Left colon (tissue), 2 donors: ENCODE measurements at places on chromosomes 3 and 15. TPM values are rescaled to one million over a fixed set of nuclear protein-coding genes. Genes with fewer than 3 reads are reported as not detected.

DNA sequence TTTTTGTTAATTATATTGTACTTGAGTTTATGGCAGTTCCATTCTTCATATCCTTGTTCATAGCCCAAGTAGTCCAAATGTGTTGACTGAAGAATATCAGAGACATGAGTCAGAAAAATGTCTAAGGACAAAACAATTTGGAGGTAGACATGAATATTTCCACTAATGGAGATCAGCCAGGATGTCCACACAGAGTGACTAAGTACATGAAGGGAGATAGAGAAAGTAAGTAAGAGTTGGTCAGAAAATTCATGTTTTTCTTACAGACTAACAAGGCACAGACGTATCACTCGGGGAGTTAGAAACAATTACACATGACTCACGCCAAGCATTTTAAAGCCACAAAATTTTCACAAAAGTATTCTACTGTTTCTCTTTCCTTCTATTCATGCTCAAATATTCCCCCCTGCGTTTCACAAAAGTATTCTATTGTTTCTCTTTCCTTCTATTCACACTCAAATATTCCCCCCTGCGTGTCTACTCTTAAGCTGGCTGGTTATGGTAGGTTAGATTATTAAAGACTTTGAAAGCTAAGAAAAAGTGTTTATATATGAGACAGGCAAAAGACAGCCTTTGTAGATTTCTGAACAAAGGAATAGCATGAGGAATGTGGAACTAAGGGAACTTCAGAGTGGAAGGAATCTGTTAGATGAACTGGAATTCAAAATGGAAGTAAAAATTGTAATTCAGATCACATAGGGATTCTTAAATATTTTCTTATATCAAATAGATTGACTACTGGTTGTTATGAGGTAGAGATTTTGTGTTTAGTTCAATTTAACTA lies 648.7 kb upstream of the CCDC54 start:
- DNase-seq, result no peak

DNA sequence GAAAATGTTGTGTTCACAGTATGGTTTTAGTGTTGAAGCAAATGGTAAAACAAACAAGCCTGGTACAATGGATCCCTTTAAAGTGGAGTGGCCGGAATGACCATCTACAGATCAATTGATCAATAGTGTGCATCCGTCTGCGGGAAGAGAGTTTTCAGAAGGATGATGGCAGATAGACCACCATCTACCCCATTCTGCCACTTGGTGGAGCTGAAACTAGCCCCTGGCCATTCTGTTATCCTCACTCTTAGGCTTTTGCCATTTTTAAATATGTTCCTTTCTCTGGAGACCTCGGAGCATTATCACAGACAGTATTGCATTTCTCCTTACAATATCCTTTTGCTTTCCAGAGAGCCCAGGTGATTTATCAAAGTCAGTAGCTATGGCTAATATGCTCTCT lies 258.9 kb upstream of the CFAP20DC start:
- DNase-seq, result no peak

The MAP6D1 gene
- 1.3 TPM for total RNA-seq

DNA sequence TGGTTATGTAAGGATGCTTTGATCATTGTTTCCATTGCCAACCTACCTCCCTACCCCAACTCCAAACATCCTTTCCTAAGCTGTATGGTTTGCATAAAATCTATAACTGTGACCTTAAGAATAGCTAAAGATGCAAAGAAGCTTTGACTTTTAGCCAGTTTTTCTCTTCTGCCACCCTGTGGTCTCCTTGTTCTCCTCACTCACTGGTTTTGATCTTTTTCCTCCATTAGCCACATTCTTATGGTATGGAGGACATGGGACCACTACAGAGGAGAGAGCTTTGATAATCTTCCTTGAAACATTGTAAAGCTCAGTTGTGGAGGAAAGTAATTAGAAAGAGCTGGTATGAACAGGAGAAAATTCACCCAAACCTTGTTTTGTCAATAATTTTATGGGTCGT lies 115.9 kb downstream of the NEK11 start:
- no peak for DNase-seq

- no peak for DNase-seq
Observed at GRCh38 chr3:38173834-38174418, 8.6 kb downstream of the OXSR1 start.

DNA sequence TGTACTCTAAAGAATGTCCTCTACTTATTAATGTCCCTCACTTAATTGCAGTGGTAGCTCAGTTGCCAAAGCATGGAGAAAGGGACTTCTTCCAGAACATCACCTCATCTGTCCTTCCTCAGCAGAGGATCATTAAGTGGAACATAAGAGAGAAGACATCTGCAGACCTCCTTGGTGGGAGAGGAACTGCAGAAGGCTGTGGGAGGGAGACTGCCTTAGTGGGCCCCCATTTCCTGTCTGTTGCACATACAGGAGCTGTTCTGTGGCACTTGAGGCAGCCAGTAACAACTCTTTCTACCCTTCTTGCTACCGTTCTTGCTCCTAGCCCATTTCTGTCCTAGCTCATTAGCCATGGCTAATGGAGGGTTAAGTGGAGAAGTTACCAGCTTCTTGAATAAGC lies 33.6 kb downstream of the HPS3 start:
- DNase-seq, result no peak

DNA sequence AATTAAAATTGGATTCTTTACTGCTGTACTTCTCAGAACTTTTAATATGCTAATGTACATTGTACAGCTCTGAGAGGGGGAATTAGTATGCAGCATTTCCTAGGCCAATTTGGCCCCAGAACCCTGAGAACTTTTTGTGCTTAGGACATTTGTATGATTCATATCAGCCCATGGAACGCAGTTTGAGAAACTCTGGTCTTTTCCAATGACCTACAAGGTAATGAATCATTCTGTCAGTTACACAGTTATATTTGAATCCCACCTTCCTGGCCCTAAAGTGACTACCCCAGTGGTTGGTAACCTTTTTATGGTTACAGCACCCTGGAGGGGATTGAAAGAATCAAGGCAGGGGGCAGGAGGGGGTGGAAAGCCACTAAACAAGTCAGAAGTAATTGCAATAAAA lies 25.6 kb upstream of the KBTBD12 start:
- DNase-seq, result no peak

The MCTP2 gene
- total RNA-seq, result 103 TPM

- DNase-seq, result no peak
Observed at GRCh38 chr3:30680789-30681648, 74.6 kb downstream of the TGFBR2 start.

DNA sequence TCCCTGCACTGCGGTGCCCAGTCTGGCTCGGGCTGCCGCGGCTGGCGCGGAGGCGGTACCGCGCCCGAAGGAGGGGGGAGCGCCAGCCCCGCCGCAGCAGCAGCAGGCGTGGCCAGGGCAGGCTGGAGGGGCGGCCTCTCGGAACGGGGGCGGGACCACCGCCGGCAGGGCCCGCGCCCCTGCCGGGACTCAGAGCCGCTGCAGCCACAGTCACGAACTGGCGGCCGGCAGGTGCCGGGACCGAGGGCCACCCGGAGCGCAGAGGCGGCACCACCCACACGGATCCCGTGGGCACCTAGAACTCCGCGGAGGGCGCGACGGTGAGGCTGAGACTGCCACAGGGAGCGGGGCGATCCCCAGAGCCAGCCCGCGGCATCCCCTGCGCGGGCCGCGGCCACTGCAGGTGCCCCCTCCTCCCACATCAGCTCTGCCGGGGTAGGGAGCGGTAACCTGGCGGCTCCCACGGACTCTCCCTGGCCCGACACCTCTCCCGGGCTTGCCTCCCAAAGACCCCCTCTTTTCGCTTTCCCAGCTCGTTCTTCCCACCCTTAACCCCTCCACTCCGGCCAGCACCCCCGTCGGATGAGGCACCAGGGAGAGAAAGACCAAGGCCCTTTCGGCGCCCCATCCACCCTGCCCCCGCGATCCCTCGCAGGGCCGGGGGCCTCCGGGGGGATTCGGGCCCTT lies at the start of gene VWA5B2:
Gene VWA5B2, plus strand, starts transcription at position 192 of the 687 bp plus-strand sequence. CDS start 944 bp downstream, outside the sequence.
- DNase-seq, result peak; percentile 46

GRCh38 chr3:86282106-86282787 lies 708.7 kb downstream of the VGLL3 start:
- no peak for DNase-seq

GRCh38 chr15:91530956-91531582 lies 322.4 kb upstream of the SLCO3A1 start:
- no peak for DNase-seq

DNA sequence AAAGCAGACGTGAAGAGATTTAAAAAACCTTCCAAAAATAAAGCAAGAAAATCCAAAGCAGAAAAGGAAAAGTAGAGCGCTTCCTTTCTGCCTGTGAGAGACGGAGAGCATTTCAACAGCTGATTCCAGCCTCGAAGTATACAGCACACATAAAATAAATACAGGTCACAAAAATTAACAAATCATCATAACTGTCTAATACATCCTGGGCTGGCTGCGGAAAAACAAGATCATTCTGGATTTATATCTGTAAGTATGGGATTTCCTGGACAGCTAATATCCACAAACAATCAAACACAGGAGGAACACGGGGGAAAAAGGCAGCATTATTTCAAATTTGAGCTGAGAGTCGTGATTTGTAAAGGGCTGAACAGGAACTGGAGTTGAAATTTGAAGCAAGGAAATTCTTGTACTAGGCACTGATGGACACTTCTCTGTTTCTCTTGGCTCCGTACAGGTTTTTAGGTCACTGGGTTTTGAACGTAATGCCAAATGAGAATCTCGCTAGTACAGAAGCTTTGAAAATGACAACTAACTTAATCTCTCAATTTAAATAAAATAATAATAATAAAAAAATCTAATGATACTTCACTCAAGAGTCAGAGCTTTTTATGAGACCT lies 577.7 kb downstream of the FOXP1 start:
- DNase-seq, result no peak

- DNase-seq, result peak; percentile 72
Observed at GRCh38 chr3:43770426-43771103, 79.8 kb downstream of the ABHD5 start.

GRCh38 chr15:34084086-34084485 lies 17.6 kb downstream of the EMC7 start:
- DNase-seq, result peak; percentile 63

- DNase-seq, result no peak
Observed at GRCh38 chr3:51585197-51585596, 46.7 kb downstream of the RAD54L2 start.

DNA sequence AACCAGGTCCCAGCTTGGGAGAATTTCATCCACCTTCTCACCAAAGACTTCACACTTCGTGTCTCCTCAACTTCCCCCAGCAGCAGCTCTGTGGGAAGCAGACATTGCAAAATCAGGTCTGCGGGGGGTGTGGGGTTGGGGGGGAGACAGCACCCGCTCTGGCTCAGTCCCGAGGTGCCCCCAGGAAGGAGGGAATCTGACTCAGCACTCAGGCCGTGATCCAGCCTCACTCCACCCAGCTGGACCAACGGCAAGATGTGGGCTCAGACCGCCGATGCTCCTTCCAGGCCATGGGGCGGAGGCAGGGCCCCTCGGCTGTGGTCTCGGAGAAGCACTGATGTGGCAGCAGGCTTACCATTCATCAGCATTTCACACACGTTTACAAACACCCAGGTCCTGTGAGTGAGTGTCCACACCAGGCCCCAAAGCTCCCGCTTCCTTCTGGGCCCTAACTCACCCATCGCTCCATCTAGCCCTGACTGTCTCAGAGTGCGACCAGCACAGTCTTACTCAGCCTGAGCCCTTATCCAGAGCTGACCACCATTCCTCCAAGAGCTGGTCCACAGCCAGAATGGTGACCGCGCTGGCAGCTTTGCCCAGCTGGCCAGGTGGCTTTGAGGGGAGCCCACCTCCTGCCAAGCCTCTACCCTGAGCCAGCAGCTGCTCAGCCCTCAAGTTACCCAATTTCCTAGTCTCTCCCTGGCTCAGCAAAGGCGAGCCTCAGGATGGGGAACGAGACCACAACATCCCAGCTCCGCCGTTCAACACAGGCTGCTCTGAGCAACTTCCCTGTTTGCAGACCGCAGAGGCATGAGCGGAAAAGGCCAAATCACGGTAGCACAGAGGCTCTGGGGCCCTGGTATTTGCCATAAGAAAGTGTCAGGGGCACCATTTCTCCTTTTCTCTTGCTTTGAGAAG lies 3.3 kb downstream of the STAB1 start:
- no peak for DNase-seq

GRCh38 chr3:150784747-150785125 lies 21.8 kb upstream of the SIAH2 start:
- no peak for DNase-seq

The SH2D7 gene
- total RNA-seq, result 2.4 TPM

DNA sequence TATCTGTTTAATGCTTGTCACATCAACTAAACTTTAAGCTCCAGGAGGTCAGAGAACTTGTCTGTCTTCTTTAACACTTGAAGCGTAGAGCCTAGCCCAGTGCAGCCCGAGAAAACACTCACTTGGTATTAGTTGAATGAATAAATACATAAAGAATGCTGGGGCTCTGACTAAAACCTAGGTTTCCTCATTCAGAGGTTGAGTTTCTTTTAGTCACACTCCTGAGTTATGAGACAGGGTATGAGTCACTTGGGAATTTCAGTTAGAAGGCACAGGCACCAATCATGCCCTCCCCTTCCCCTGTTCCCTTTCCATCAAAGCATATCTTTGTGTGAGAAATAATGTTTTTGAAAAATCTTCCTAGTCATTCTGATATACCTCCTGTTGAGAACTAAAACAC lies 589.8 kb upstream of the DPPA4 start:
- no peak for DNase-seq

DNA sequence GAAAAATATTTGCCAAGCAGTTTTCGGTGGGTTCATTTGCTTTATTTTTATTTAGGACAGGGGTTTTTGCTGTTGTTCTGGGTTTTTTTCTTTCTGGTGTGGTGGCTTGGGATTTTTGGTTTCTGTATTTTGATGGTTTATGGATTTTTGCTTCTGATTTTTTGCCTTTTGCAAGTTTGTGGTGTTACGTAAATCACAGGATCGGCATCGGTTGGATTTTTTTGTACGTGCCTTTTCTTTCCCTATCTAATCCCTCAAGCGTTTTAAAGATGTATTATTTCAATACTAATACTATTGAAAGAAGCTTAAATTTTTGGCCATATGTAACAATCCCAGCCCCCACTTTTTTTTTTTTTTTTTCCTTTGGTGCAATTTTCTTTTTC lies 782 bp upstream of the BCL6 start:
- no peak for DNase-seq

- DNase-seq, result no peak
Observed at GRCh38 chr15:56910801-56911200, 7.6 kb upstream of the TCF12 start.

GRCh38 chr15:40325188-40325587 lies 1.7 kb downstream of the INAFM2 start:
- DNase-seq, result peak; percentile 4

The CACNA1D gene
- 20.6 TPM for total RNA-seq

The ITIH1 gene
- not detected for total RNA-seq
